NCI-H1694 treated with DMSO at 0.1 percent for 48 hours (cell line): ENCODE measurements at places on chromosomes 3 and 15.

DNA sequence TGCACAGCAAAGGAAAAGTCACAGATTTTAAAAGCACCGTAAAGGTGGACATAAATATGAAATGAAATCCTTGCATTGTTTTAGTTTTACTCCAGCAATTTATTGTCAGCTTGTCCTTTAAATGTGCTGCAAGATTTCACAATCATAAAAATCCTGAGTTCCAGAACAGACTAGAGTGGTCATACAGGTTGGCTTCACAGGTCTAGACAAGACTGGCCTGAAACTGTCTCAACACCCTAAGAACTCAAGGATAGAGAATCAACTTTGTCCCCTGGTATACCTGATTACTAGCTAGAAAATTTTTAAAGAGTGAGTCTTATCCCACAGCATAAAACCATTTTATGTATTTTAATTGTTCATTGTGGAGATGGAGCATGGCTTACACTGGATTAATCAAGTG is 521.7 kb upstream of the MCTP2 start:
- DNase-seq = no peak

DNA sequence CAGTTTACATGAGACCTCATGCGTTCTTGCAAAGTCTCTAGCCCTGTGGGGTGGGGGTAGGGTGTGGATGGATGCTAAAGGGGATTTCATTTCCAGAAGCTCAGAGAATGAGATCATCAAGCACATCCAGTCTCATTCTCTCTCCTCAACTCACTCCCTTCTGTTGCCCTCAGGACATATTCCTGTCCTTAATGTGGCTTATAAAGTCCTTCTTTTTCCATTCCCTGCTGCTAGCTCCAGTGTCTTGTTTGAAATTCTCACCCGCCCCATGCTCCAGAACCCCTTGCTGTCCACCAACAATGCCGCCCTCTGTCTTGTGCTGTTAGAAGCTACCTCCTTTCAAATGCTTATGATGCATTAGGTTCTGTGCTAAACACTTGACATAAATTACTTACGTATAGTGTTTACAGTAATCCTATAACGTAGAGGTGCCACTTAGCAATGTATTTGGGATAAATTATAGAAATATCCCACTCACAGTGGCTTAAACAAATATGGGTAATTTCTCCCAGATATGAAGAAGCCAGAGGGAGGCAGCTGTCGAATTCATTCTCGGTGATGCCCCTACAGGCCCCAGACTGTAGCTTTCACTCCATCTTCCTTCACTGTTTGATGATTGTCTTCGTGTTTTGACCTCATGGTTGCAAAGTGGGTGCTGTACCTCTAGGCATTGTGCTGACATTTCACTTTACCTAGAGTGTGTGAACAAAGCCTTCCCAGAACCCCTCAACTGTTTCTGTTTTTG is 273.1 kb upstream of the TBL1XR1 start:
- DNase-seq = no peak

DNA sequence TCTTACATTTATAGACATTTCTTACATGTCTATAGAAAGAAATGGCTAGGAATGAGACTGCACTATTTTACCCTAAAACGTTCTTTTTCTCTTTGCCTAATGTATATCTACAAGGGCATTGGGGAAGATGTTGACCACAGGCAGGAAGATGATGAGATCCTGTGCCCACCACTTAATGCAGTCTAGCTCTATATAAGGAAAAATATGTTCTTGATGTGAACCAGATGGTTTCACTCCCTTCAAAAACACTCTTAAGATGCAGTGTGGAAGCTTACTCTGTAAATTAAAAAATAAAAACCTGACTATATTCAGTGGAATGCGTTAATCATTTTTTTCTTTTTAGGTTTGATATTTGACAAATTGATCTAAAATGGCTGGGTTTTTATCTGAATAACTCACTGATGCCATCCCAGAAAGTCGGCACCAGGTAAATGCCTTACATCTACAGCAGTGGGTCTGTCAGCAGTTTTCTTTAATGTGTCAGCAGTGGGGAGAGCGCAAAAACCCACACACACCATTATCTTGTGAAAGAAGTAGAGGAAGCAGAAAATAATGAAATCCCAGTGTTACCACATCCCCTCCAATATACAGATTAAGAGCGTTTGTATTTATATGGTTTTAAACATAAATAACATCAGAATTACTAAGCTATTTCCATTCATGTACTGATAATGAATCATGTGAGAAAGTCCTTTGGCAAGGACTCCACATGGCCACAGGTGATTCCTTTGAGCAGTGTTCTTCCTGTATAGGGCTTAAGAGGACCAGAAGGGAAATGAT is 10.1 kb downstream of the AGTR1 start:
- no peak for DNase-seq

GRCh38 chr15:74383286-74383685 is 15.8 kb upstream of the CYP11A1 start:
- DNase-seq = no peak

DNA sequence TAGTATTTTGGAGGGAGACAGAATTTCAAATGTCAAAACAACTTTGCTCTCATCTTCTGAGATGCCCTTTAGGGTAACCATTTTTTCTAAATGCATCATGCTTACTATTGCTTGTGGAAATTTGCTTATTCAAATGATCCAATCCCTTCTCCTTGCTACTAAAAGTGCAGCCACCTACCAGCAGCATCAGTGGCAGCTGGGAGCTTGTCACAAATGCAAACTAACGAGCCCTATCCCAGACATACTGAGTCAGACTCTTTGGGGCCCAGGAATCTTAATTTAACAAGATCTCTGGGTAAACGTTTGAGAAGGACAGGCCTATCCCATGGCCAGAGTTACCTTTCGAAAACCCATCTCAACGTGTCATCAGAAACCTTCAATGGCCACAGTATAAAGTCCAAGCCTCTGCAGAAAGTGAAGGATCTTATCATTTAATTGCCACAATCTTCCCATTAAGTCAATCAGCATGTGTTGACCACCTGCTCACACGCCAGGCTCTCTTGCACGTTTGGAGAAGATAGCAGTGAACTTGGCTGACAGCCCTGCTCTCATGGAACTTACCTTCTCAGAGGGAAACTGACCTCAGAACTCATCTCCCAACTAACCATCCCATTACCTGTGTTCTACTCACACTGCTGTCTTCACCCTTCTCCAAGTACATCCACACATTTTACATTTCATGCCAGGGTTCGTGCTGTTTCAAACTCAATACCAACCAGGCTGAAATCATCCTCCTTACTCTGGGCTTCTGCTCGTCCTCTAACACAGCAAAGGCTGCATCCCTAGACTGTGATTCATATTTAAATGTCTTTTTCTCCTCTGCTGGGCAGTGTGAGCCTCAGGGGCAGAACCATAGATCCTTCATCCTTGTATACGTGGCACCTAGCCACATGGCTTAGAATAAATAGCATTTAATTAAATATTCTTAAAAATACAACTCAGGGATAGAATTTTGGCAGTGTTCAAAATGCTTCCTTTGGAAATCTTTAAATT is 24.8 kb upstream of the VGLL4 start:
- no peak for DNase-seq

- no peak for DNase-seq
Observed at GRCh38 chr15:45630917-45631691, 3.7 kb upstream of the SQOR start.

DNA sequence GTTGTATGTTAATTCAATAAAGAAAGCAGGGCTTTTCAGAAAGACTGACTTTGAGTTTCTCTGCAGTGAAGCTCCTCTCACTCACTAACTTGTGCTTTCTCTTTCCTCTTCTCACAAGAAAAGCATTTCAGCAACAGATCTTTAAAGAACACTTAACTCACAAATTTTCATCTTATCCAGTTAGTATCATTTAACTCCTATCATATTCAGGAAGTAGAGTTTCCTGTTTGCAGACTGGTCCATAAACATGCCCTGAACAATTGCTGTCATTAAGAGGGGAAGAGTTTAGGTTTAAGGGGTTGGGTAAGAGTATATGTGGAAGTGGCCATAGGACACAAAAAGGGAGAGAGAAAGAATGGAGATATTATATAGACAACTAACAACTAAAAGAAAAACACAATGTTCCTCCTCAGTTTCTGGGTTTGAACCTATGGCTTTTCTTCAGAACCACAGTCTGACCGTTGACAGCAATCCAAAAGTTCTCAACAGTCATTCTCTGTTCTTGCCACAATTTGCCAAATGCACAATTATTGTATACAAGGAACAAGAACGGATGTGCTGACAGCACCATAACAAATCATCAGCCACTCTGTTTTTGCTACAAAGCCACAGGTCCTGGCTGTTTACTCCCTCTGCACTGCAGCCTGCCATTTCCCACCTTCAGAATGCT is 63.9 kb downstream of the CHAC1 start:
- DNase-seq = no peak
